Stimulated activated CD8-positive, alpha-beta memory T cell treated with anti-CD3 and anti-CD28 coated beads, Interleukin-4, amount 100 ng/mL, for 48 hours (primary cell): ENCODE measurements at places on chromosomes 3 and 15.

DNA sequence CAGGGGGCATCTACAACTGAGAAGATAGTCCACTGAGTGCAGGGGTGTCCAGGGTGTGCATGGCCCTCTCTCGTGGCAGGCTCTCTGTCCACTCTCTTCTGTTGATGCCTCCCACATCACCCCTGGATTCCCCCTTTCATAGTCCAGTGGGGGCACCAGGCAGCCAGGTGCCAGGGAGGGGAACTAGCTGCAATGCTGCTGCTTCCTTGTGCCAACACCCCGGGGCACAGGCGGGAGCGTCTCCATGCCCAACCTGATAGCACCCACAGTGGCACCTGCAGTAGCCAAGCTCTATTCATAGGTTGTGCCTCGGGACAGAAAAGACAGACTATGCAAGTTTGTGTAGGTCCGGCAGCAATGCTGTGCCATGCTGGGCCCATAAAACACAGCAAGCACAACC lies 11.7 kb downstream of the DUOX2 start:
- DNase-seq = no peak

- no peak for DNase-seq
These were observed 18.5 kb downstream of the C3orf85 start for GRCh38 chr3:109154979-109155378.

- no peak for DNase-seq
These were observed 122.5 kb downstream of the LEKR1 start for GRCh38 chr3:156948402-156949210.

DNA sequence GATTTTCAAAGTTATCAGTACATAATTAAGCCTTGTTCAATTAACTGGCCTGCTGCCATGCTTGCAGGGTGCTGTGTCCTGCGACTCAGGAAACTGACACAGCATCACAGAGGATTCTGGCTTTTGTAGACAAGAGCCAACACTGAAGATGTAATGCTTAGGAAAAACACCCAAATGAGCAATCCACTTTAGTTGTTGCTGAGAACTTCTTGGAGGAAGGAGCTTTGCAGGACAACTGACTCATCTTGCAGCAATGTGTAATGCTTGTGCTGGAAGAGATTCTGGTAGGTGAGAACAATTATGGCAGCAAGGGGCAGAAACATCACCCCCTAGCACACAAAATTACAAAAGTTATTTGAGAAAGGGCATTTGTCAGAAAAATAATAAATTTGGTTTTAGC lies 67.6 kb downstream of the NLGN1 start:
- DNase-seq = no peak

GRCh38 chr3:98763076-98763475 lies at the start of gene ST3GAL6:
Gene ST3GAL6, plus strand, starts transcription at chr3:98763340. Its CDS starts 5,101 bp downstream, at chr3:98768441.
- no peak for DNase-seq

DNA sequence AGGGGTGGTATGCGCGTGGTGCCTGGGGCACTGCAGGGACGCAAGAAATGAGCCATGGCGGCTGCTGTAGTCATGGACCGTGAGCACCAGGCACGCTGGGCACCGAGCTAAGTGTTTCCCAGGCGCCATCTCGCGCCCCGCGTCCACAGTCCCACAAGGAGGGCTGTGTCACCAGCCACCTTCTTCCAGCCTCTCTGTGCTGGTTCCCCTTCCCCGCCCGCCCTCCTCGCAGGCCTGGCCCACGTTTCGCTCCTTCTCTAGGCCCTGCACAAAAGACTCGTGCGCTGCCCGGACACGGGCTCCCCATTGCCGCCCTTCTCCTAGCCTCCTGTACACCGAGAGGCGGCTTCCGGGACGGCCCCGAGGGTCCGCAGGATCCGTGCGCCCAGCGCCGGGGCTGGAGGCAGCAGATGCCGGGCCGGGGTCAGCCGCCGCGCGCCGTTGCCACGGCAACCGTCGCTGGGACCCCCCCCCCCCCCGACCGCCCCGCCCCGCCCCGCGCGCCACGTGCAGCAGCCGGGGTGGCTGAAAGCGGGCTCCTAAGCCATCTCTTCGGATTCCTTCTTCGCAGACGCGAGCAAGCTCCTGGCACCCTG lies 113.4 kb downstream of the SRGAP3 start:
- DNase-seq = peak; percentile 24

DNA sequence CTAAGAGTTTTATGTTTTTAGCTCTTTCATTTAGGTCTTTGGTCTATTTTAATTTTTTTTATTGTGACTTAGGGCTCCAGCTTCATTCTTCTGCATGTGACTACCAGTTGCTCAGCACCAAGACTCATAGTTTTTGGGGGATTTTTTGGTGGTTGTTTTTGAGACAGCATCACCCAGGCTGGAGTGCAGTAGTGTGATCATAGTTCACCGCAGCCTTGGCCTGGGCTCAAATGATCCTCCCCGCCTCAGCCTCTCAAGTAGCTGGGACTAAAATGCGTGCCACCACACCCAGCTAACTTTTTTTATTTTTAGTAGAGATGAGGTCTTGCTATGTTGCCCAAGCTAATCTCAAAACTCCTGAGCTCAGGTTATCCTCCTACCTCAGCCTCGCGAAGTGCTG lies 19.4 kb downstream of the CDV3 start:
- DNase-seq = no peak

DNA sequence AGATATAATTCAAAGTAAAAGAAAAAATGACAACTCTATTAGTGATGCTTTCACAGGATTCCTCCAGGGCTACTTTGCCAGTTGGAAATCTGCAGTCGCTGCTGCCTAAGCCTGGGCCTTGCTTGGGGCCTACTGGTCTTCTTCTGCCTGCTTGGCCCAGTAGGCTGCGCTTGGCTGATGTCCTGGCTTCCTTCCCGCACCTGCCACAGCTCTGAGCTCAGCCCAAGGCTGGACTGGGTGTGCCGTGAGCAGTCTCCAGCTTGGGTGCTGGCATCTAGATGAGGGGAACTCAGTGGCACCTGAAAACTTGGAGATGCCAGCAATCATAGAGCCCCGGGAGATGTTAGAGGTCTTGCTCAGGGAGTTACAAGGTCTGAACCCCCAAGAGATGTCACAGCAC lies 108.3 kb downstream of the BCHE start:
- no peak for DNase-seq

DNA sequence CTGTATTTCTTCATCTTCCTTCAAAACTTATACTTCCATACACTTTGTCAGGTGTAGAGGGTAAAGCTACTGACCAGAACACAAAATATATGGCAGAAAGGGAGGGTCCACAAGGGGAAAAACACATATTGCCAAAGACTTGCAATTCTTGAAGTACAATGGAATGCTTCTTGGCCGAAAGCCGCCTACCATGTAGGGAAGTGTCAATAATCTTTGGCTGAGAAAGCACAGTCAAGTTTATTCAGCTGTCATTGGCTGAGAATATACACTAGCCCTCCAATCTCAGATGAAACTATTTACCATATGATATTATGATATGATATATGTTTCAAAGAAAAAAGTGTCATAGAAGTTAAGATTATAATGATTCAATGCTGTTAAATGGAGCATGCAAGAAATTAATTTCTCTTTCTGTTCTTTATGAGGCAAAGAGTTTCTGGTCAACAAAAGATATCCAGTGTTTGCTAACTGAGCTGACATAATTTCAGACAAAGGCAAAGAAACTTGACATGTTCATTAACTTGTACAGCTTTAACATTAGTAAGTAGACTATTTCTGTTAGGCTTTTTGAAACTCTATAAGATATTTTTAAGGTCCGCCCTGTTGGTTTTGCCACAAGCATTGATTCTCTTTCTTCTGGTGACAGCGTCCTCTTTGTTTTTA lies 89.0 kb upstream of the LPP start:
- no peak for DNase-seq

GRCh38 chr3:106794442-106794841 lies 582.8 kb upstream of the CCDC54 start:
- no peak for DNase-seq

DNA sequence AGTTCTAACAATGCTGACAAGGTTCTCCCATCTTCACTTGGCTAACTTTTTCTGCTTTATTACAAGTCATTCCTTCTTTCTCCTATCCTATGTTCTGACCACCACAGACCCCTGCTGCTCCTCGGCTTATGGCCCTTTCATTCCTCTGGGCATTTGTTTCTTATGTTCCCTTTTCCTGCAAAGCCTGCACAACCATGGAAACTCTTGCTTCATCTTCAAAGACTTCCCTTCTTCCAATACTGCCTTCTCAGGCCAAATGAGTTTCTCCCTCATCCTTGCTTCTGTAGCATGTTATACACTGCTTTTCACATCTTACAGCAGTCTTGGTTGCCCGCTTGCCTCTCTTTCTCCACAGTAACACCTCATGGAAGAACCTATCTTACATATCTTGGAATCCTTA lies 17.9 kb upstream of the ATOSA start:
- no peak for DNase-seq

- DNase-seq = no peak
These were observed 201.8 kb downstream of the ABHD5 start for GRCh38 chr3:43892526-43892925.
